ENCODE measurements at places on chromosomes 16 and 17.

DNA sequence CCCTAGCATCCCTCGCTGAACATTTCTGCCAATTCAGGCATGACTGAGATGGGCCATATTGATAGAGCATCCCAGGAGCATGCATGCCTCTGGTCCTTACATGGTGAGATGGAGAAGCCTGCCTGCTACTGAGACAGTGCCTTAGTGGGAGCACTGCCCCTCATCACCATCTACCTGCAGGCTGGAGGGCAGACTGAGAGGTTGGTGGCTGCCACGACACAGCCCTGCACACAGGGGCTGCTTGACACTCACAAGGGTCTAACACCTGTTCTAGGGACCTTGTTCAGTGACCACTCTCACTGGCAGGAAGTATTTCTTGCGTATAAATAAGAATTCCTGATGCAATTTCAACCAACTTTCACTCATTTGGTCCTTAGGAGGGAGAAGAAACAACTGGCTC, 34.0 kb downstream of the WIPI1 start:
- no peak for DNase-seq

DNA sequence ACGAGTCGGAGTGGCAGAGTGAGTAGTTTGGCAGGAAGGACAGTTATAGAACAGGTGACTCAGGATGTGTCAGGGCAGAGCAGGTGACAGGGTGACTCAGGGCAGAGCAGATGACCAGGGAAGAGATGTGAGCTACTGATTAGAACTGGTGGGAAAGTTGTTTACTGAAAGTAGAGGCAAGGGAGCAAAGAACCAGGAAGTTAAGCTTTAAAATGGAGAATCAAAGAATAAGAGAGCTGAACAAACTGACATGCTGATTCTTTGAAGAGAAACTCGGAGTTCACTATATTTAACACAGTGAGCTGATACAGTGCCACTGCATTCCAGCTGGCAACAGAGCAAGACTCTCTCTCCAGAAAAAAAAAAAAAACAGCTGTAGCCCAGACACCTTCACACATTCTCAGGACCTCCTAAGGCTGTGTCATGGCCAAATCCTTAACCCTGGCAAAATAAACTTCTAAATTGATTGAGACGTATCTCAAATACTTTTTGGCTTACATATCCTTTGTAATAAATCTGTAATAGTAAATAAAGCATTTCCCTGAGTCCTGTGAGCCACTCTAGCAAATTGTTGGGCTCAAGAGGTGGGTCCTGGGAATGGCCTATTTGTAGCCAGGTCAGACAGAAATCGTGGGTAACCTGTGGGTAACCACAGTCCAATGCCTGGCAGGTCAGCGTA, 12.3 kb upstream of the UBE2I start:
- no peak for DNase-seq

GRCh38 chr17:65799454-65799853, 238.0 kb upstream of the AXIN2 start:
- DNase-seq: no peak

DNA sequence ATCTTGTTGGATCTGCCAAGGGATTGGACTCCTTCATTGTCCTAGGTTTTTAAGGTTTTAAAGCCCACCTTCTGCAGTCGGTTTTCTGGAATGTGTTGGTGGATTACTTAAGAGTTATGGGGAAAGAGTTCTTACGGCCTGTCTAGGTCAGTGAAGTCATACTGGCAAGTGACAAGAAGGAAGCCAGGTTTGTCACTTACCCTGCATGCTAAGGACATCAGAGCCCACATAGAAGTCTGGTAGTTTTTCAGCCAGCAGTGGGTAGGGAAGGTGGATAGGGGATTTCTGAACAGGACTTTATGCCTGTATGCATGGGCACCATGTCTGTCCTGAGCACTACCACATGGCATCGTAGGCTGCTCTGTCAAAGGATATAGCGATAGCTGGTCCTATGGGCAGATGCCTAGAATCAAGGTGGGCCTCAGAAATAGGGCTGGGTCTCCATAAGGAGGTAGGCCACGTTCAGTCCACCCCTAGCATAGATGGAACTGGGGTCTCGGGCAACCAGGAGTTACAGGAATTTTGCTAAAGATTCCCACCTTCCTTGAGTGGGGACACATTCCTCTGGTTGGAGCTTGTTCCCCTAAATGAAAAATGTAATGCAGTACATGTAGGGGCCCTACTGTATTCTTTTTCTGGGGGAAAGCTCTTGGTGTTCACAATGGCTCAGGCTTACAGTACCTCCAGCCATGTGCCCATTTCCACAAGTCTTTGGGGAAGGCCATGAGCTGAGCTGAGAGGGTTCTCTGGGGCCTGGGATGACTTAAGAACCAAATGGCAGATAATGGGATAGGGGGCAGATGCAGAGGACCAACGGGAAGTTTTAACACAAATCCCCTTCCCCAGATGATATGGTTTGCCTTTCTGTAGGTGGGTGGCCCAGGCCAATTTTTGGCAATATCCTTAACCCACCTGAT, 27.5 kb downstream of the TRPV2 start:
- no peak for DNase-seq

DNA sequence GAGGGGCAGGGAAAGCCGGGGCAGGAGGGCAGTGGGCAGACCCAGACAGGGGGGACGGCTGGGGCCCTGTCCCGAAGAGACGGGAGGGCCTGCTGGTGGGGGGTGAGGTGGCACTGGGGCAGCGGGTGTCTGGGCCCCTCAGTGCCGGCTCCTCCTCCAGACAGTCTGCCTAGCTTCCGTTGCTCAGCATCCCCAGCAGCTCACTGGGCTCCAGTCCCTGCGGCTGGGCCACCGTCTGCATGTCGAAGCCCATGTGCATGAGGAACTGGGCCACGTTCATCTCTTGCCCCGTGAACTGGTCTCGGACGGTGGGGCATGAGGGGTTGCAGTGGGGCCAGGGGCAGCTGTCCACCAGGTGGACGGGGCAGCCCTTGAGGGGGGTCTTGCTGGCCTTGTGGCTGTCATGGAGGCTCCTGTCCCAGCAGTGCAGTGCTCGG, 5.8 kb upstream of the MYADML2 start:
- DNase-seq: no peak

- DNase-seq: no peak
These were observed 66.2 kb downstream of the CENPV start for GRCh38 chr17:16286947-16287562.

- DNase-seq: no peak
These were observed 78.8 kb downstream of the ZFHX3 start for GRCh38 chr16:72969146-72969545.

DNA sequence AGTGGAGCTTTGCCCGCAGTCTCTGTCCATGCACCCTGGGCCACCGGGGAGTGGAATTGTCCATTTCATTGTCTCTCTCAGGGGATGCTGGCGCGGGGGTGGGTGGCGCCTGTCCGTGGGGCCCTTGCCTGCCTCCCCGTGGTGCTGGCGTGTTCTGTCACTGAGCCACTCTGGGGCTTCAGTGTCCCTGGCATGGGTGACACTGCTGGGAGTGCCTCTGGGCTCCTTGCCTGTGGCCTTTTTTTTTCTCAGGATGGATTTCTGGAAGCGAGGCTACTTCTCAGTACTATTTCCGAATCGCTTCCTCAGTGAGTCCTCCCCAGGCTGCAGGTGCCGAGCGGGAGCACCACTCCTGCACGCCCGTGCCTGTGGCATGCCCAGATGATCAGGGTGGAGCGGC, 55.0 kb downstream of the PDPK1 start:
- DNase-seq: no peak
